ENCODE measurements at places on chromosomes 6 and 20.

DNA sequence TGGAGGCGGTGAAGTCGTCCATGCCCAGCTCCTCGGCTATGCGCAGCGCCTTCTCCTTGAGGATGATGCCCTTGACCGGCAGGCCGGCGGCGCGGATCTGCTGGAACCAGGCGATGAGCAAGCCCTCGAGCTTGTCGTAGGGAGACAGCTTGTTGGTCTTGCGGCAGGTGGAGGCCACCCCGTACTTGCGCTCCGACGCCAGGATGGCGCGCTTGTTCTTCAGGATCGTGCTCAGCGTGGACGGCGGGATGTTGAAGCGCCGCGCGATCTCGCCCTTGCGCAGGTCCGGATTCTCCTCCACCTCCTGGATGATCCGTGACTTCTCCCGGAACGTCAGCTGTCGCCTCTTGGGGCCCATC is 435 bp downstream of the CENPB start:
- DNase-seq, result no peak

GRCh38 chr20:2705931-2706645 is 13.5 kb downstream of the EBF4 start:
- DNase-seq, result no peak

- DNase-seq, result no peak
These were observed 152.7 kb downstream of the ANKRD60 start for GRCh38 chr20:58075586-58076345.

- no peak for DNase-seq
These were observed 104.6 kb upstream of the EXOC2 start for GRCh38 chr6:797479-798077.

DNA sequence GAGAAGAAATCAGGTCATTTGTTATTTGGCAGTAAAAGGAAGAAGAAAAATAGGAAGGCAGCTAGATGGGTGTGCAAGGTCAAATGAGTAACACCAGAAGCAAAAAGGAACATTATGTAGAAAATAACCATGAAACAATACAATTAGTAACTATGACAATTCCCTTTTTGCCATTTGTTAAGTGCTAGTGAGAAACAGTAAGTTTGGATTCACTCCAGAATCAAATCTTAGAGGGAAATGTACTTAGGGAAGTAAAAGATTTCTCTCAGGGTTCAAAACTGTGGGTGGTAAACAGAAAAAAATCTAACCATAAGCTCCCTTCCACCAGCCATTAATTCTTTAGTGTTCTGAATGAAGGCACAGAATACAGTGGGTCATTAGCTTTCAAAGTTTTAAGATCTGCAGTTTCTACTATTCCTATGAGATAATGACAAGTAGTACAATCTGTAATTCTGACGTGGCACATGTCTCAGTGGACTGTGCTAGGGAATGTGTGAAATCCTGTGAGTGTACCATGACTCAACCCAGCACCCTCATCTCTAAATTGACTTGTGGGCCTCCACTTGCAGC is 17.1 kb downstream of the REPS1 start:
- no peak for DNase-seq

GRCh38 chr6:163999475-164000125 is 585.1 kb downstream of the QKI start:
- no peak for DNase-seq

DNA sequence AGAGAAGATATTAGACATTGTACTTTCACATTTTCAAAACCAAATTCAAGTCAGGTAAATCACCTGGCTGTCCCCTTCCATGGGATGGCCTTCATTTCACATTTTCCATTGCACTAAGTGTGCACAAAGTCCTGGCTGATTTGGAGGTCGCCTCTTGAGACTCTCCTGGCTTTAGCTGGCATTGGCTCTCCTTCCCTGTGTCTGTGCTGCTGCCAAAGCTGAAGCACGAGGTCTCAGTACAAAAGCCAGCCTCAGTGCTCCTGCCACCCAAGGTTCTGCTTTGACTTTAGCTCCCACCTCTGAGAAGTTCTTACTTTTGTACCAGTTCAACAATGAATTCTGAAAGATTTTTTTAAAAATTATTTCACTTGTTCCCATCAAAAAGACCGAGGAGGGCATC is 289.2 kb upstream of the CNR1 start:
- DNase-seq, result no peak

- DNase-seq, result no peak
These were observed 97.2 kb downstream of the JAG1 start for GRCh38 chr20:10576411-10577090.

GRCh38 chr6:151524059-151524458 is 30.2 kb downstream of the CCDC170 start:
- DNase-seq, result no peak

- no peak for DNase-seq
These were observed 19.6 kb upstream of the SERPINB1 start for GRCh38 chr6:2861060-2861821.

- no peak for DNase-seq
These were observed 336.8 kb downstream of the HDGFL1 start for GRCh38 chr6:22906091-22906549.

DNA sequence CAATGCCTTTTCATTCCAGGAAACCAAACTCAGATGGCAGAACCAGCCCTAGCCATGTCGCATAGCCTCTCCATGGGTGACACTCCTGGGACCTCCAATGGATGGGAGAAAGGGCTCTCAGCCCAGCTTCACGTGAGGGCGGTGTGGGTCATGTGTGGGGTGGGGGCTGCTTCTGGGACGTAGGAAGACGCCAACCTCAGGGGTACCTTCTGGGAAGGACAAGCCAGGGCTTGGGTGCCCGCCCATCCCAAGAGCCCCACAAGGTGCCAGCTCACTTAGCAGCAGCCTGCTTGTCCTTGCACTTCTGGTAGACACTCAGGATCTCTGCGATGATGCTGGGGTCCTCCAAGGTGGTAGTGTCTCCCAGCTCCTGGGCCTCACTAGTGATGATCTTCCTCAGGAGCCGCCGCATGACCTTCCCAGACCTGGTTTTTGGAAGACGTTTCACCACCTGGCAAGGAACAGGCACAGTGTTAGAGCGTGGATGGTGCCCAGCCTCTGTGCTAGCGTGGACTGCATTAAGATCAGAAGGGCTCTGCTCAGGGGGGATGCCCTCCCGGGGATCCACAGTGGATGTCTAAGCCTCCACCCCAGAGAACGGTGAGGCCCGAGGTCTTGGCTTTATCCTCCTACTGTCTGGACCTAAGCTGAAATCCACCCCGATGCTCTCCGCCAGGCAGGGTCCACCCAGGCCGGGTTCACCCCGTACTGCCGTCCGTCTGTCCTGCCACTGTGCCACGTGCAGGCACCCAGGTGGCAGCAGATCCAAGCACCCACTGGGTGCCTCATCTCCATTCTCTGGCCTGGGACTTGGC is 15.1 kb upstream of the APMAP start:
- no peak for DNase-seq

GRCh38 chr6:90668141-90668540 is 81.3 kb upstream of the MAP3K7 start:
- no peak for DNase-seq

DNA sequence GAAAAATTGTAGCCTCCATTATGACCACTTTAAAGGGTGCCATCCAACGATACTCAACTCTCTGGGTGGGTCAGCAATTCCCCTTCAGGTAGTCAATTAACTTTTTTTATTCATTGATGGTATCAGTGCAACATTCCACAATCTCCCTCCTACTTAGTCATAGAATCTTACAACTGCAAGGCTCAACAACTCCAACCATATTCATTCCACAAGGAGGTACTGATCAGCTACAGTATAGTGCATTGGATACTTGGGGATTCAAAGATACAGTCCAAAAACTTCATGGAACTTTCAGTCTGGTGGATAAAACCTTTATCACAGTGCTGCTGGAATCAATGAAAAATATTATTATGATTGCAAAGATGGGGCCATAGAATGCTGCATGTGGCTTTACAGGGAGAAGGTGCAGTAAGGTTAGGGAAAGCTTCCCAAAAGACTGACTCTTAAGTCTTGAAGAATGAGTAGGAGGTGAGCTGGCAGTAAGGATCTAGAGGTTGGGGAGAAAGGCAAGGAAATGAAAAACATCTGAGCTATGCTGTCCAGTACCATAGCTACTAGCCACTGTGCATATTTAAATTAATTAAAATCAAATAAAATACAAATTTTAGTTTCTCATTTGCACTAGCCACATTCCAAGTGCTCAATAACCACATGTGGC is 314.7 kb upstream of the PRDM1 start:
- no peak for DNase-seq

- DNase-seq, result no peak
These were observed 45.2 kb downstream of the UTRN start for GRCh38 chr6:144330017-144330987.

DNA sequence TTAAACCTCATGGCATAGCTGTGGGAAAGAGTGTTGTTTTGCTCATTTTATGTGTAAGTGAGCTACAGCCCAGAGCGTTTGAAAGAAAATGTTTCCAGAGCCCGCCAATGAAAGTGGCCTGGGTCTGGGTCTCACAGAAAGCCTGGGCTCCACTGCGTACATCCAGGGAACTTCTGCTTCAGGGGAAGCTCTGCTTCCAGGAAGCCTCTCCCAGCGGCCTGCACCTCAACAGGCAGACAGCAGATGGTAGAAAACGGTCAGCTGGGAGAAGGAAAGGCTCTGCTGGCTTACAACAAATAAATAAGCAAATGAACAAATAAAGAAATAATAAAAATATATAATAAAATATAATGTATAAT is 270.5 kb upstream of the SUPT3H start:
- no peak for DNase-seq

DNA sequence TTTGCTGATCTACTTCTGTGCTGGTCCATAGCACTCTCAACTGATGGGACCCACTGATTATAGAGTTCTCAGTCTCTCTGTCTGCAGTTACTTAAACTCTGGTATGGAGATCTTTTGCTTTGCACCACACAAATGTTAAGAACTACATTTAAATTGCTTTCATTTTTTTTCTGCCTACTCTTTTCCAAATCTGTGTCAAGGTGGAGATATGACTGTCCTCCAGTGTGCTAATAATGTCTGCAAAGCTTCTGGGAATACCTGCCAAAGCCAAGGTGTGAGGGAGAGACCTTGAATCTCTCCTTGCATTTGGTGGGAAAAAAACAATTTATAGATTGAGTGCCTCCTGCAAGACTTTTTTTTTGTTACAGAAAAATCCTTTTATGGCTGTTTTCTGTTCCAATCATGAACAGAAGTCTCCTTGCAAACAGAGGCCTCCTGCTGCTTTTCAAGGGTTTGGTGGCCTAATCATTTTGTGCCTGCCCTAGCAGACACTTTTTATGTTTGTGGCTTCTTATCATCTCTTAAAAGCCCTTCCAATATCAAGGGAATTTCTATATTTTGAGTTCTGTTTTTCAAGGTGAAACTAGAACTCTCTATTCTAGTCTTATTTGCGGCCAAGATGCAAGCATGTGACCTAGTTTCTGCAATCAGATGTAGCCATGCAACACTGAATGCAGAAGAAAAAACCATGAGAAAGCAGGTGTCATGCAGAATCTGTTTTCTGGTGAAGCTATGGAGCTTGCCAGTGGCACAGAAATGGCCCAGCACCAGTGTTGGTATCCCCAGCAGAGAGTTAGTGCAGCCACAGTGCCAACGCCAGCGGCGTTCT is 23.2 kb upstream of the AKIRIN2 start:
- DNase-seq, result no peak

GRCh38 chr20:25510721-25511120 is 74.6 kb downstream of the NINL start:
- DNase-seq, result no peak

GRCh38 chr20:59821201-59821600 is 112.2 kb downstream of the SYCP2 start:
- DNase-seq, result no peak

DNA sequence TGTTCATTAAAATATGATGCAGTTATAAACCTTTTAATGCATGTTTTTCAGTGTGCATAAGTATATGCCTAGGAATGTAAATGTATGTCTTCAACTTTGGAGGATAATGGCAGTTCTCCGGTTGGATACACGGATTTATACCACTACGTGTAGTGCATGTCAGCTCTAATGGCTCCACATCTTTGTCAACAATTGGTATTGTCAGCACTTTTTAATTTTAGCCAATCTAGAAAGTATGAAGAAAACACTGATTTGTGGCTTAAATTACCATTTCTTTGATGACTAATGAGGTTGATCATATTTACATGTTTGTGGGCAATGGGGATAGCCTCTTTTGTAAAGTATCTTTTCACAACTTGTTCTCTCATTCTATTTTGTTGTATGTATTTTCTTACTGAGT is 10.9 kb upstream of the RAB32 start:
- no peak for DNase-seq

GRCh38 chr6:16392010-16392409 is 153.6 kb downstream of the GMPR start:
- DNase-seq, result no peak

DNA sequence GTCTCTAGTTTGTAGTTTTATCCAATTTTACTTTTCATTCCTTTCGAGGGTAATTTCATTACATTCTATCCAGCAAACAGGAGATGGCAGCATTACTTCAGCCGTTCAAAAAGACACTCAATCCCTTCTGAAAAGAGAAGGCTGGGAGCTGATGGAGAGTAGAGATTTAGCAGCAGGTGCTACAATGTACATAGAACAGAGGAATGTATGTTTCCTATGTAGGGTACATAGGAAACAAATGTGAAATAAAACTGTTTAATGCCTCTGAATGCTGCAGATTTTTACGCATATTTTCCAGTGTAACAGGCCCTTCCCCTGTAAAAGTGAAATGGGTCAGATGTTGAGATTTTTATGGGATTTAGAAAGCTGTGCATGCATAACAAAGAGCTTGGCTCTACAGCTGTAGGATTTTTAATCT is 16.0 kb downstream of the RPS12 start:
- no peak for DNase-seq

DNA sequence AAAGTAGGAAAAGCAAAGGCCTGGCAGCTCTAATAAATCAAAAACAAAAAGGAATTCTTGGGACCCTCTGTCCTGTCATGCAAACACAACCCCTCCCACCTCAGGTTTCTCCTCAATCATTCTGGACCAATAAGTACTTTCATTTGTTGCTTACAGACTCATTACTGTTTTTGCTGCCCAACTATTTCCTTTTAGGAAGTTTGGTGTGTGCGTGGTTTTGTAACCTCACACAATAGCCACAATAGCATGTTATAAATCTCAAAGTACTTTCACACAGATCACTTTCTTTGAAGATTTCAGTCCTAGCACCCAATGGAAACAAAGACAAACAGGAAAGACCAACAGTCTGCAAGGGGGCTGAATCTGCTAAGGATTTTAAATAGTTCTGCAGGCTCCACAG is 4.5 kb downstream of the MRPL14 start:
- DNase-seq, result no peak

- no peak for DNase-seq
These were observed 108.5 kb upstream of the HIVEP1 start for GRCh38 chr6:11903645-11904044.

- no peak for DNase-seq
These were observed 52.9 kb upstream of the BTN3A2 start for GRCh38 chr6:26312096-26312463.

DNA sequence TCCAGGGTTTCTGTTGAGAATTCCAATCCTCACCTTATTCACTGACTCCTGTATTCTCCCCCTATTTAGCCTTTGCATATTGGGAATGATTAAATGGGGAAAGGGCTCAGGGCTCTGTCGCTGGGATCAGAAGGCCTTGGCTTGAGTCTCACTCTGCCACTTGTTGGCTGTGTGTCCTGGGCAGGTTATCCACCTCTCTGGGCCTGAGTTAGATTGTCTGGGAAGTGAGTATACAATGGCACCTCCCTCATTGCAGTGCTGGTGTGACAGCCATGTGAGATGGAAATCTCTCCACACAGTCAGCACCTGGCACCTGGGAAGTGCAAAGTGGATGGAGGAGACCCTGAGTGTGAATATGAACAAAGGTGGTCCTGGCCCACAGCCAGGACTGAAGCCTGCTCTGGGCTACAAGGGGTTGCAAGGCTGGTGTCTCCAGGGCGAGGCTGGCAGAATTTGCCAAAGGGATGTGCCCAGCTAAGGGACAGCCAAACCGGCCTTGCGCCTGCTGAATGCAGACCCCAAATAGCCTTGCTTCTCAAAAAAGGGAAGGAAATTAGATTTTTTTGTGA is 200.0 kb upstream of the PMEPA1 start:
- DNase-seq, result no peak

Measured in GOT3 (cell line).